Cortex of kidney (tissue), 1 donor: ENCODE measurements at places on chromosomes 1 and 21.

- DNase-seq = no peak
Measured at GRCh38 chr1:160879056-160879455, 5.9 kb downstream of the ITLN1 start.

DNA sequence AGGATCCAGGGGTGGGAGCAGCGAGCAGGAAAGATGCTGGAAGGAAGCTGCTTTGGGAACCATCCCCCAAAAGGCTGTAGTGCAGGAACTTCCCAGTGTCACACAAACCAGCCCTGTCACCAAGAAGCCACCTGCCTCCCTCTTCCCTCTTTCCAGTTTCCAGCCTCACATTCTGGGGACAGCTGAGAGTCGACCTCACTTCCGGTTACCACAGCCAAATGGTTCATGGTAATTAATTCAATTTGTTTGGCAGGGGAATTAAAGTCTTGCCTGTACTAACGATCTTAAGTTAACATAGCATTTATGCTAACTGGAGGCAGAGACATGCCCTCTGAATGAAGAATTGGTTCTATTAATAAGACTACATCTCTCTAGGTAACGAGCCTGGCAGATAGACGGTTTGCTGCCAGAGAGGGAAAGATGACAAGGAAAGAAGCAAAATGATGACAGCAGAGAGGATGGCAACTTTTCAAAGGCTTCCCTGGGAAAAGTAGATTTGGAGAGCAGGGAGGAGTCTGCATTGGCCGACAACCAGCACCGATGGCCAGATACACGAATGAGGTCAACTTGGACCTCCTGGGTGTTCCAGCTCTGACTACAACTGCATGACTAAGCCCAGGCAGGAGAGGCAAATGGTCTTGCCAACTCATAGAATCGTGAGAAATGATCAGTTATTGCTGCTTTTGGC is 64.1 kb downstream of the TMCO4 start:
- DNase-seq = no peak

DNA sequence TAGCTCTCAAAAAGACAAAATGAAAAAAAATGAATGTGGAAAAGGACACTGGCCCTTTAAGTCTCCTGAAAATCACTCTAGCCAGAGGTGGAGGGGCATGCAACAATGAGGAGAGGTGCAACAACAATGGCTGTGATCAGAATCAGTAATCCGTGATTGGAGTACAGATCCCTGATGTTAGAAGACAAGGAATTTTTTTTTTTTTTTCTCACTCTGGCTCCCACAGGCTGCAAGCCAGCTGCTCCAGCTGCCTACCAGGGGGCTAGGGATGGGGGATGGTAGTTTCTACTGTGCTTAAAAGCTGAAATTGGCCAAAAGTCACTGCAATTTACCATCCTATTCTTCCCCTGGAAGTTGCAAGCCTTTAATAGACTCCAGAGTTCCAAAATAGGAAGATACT is 54.5 kb downstream of the STYXL2 start:
- no peak for DNase-seq

GRCh38 chr1:64440183-64440826 is 29.6 kb upstream of the CACHD1 start:
- no peak for DNase-seq

GRCh38 chr1:54798769-54799641 is 2.1 kb downstream of the TTC22 start:
- DNase-seq = no peak

- no peak for DNase-seq
Measured at GRCh38 chr1:171252482-171252881, 4.2 kb downstream of the FMO1 start.

GRCh38 chr1:221863635-221864034 is 121.7 kb upstream of the DUSP10 start:
- no peak for DNase-seq

DNA sequence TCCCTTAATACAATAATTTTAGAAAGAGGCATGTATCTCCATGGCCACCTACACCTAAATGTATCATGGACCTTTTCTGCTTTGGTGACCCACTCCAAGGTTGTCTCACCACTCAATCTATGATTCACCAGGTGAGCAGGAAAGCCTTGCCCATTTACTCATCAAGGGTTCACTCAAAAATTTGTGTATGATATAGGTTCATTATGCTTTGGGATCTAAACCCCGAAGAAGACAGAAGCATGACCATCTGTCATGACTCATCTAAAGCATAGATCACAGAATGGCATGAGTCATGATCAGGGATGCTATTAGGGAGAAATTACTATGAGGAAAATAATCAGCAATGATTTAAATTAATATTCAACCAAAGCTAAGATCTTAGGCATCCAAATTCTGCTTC is 38.5 kb downstream of the PYHIN1 start:
- no peak for DNase-seq

DNA sequence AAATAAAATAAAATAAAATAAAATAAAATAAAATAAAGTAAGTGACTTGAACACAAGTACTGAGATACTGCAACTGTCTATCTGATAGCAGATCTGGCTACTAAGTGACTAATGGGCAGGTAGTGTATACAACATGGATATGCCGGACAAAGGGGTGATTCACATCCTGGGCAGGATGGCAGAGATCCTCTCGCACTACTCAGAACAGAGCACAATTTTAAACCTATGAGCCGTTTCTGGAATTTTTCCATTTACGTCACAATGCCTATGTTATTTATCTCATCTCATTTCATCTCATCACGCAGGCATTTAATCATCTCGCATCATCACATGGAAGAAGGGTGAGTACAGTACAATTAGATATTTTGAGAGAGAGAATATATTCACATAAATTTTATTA is 233.3 kb upstream of the COA6 start:
- DNase-seq = no peak

DNA sequence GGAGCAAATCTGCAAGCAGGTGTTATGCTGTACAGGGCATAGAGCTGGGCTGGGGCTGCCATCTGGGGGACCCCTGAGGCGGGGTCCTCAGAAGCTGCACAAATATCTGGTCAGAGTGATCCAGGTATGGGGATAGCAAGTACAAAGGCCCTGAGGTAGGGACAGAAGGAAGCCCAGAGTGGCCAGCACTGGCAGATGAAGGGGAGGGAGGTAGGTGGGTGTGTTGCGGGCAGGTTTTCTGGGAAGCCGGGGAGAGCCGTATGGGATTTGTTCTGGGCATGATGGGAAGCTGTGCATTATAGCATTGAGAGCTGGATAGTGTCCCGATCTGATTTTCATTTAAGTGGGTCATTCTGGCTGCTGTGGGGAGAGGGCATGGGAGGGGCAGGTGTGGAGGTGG is 102.7 kb downstream of the ARHGEF10L start:
- DNase-seq = no peak

GRCh38 chr1:53521924-53522552 is 62.8 kb downstream of the DMRTB1 start:
- no peak for DNase-seq

DNA sequence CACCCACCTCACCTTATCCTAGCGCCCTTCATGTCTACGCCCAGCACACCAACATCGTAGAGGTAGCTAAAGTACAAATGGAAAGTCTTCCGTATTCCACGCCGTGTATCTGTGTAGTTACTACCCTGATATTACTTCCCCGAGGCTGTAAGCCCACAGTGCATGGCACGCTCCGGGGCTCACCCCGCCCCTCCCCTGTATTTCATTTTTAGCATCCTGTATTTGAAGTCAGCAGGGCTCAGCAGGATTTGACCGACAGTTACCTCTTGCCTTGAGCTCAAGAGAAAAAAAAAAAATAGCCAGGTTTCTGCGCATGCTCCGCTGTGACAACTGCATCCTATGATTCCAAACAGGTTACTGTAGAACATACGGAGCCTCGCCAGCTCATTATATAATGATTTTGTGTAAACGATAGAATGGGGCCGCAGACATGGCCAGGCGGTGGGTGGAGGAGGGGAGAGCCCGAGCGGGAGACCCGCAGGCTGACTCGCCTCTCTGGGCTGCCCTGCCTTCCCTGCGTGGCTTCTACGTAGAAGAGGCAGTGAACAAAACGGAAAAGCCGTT is 1.3 kb downstream of the ABCG1 start:
- DNase-seq = no peak

DNA sequence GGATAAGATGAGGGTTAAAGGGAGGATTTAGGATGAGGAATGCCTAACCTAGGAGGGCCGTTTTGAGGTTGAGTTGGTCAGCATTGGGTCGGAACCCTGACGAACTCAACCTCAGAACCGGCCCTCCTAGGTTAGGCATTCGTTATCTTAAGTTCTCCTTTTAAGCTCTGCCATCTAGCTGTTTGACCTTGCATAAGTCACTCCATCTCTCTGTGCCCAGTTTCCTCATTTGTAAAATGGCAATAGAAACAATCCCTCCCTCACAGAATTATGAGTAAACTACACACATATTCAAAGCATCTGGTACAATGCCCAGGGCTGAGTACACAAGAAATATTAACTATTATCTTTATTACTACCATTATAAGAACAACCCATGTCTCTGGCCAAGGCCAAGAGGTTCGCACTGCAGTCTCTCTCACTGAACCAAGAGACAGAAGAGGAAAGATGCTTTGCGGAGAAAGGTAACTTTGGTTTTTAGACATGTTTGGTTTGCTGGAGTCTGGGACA is 4.8 kb downstream of the ABCB10 start:
- no peak for DNase-seq

GRCh38 chr1:39106801-39107327 is 80.7 kb downstream of the NDUFS5 start:
- DNase-seq = no peak

DNA sequence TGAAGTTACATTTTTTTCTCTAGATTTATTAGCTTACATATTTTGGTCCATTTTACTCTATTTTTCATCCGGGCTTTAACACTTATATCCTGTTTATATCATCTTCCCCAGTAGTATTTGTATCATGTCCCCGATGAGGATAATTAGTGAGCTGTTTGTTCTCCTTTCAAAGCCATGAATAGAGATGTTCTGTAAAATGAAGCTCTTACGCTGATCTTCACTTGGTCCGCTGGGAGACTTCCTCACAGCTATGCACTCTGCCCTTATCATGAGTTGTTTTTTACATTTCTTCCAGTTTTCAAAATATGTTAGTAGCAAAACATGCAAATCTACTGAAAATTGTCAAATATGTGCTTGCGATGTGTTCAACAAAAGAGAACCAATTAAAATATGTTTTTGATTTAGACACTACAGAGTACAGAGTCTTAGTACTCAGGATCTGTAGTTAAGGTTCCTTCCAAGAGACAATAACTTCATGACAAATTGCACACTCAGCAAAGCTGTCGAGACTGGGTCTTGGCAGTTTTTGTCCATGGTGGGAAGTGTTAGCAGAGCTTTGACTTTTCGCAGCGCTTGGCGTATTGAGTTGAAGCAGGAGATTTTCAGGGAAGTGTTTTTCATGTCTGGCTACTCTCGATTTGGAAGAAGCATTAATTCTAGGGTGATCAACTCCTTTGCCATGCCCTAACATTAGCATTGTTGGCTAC is 292.0 kb upstream of the ADAMTS5 start:
- DNase-seq = no peak

DNA sequence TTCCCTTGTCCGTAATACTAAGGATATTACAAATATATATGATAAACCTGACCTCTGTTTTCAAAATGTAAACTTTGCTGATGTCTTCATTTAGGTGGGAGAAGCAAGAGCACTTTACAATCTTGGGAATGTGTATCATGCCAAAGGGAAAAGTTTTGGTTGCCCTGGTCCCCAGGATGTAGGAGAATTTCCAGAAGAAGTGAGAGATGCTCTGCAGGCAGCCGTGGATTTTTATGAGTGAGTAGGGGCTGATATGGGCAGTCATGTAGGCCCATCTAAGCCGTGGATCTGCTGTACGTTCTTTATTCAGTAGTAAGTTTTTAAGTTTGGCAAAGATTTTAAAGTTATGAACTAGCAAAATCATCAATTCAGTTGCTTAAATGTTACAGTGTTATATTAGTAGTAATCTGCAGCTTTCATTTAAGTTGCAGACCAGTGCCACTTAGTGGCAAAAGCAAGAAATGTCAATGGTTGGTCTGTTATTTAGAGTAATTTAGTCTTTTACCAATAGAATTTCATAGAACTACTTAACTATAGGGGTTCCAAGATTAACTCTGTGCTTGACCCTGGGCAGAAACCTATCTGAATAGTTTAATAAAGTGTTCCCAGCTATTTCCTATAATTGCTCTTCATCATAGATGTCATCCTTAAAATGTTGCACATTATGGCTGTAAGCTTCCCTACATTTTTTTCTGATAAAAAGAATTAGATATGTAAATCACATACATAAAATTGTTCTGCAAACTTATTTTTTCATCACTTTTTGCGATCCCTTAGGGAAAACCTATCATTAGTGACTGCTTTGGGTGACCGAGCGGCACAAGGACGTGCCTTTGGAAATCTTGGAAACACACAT is 21.3 kb downstream of the GPSM2 start:
- DNase-seq = no peak

- no peak for DNase-seq
Measured at GRCh38 chr1:226625832-226626576, 77.4 kb downstream of the STUM start.

GRCh38 chr1:212062832-212063438 is 27.4 kb downstream of the DTL start:
- DNase-seq = no peak

DNA sequence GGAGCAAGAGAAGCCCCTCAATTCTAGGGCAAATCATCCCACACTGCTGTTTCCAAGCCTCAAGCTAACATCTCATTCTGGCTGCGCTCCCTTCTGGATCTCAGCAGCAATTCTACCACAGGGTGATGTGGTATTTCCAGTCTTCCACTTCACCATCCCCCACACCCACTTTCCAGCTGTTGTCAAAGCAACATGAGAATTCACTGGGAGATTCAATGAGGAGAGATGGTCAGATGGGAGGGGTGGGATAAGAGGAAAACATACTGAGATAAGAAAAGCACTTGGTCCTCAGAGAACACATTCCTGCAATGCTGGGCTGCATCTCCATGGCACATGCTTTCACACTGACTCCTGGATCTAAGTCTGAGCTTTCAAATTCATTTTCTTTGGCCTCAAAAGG is 47.3 kb upstream of the LRRC52 start:
- no peak for DNase-seq

- no peak for DNase-seq
Measured at GRCh38 chr1:66269222-66269621, 264.7 kb upstream of the SGIP1 start.

DNA sequence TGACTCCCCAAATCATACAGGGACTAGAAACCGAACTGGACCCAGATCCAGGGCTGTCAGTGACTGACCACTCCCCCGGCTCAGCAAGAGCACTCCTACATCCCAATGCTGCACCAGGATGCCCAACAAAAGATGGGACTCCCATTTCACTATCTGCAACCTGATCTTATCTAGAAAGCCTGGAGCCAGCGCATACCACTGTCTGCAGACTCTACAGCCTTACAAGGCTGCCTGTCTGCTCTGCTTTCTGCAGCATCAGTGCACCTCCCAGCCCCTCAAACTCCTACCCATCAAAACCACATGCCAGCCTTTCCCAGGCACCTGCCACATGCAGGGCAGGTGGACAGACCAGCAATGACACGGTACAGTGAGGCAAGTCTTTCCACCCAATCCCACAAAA is 52.2 kb downstream of the SSBP3 start:
- DNase-seq = no peak

- DNase-seq = no peak
Measured at GRCh38 chr1:74363220-74363619, 128.0 kb downstream of the TNNI3K start.

DNA sequence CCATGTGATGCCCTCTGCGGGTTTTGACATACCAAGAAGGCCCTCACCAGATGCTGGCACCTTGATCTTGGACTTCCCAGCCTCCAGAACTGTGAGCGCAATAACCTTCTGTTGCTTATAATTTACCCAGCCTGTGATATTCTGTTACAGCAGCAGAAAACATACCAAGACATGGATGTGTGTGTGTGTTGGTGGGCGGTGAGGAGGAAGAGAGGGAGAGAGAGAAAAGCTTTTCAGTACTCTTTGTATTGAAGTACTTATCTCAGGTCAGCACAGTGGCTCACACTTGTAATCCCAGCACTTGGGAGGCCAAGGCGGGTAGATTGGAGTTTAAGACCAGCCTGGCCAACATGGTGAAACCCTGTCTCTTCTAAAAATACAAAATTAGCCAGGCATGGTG is 23.1 kb downstream of the TRAPPC10 start:
- DNase-seq = no peak
